Panc1 (cell line): ENCODE measurements at places on chromosomes 1 and 21. TPM values are rescaled to one million over a fixed set of nuclear protein-coding genes. Genes with fewer than 3 reads are reported as not detected.

- no peak for DNase-seq
Measured at GRCh38 chr1:7295946-7296345, 475.1 kb upstream of the VAMP3 start.

AGBL4 gene
- not detected for total RNA-seq

SLC45A1 gene
- 11.3 TPM for total RNA-seq

SPRR2G gene
- not detected for total RNA-seq

- DNase-seq = no peak
Measured at GRCh38 chr1:204426971-204427701, 15.5 kb upstream of the PPP1R15B start.

TIE1 gene
- total RNA-seq = 0.28 TPM
